HCT116 (cell line): ENCODE measurements at places on chromosomes 6 and 20.

DNA sequence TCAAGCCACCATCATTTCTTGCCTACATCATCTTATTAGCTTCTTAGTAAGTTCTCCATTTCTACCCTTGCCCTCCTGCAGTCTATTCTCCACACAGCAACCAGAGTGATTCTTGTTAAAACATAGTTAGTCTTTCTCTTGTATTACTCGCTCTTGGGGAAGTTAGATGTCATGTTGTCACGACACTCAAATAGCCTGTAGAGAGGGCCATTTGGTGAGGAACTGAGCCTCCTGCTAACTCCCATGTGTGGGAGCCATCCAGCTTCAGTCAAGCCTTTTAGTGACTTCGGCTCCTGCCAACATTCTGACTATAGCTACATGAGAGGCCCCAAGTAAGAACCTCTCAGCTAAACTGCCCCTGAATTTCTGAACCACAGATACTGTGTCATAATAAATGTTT, 395.4 kb downstream of the CDC5L start:
- DNase-seq = no peak

DNA sequence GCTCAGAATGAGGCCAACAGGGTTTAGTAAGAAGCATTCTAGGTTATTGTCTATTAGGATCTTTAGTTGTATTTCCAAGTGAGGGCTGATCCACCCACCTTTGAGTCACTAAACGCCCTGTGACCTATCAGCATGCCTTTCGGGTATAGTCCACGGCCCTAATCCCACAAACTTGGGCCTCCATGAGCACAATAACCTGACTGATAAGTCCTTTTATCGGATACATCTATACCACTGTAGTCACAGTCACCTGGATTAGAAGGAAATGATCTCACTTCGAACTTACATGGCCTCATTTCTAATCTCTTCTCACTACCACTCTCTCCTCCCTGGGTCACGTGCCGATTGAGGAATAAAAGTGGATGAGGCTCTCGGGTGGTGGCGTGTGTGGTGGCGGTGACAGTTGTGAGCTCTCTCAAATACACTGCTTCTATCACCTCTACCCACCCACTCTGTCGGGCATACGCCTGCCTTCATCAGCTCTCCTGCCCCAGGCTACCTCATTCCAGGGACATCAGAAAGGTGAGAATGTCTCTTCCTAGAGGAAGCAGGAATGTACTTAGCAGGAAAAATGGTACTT, 65.2 kb downstream of the TRAM2 start:
- no peak for DNase-seq

- no peak for DNase-seq
These were observed 42.0 kb downstream of the CDS2 start for GRCh38 chr20:5168651-5169396.

DNA sequence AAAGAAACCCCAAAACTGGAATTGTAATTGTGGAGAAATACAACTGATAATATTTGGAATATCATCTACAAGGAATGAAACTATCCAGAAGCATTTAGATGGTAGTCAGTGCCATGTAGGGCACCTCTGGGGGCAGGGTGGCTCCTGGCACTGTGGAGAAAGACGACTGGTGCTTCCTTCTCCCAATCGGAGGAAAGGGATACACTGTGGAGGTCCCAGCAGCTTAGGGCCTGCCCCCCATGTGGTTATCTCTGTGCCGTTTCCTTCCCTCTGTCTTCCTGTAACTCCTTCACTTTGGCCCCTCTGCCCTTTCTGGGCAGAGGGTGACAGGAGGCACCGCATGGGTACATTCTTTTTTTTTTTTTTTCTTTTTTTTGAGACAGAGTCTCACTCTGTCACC, 178.4 kb downstream of the MTHFD1L start:
- DNase-seq = no peak

- no peak for DNase-seq
These were observed 49.8 kb downstream of the PPARD start for GRCh38 chr6:35392111-35392702.

GRCh38 chr6:124090491-124090890, 286.8 kb downstream of the NKAIN2 start:
- DNase-seq = no peak

GRCh38 chr6:128438393-128438792, 82.0 kb downstream of the PTPRK start:
- no peak for DNase-seq

DNA sequence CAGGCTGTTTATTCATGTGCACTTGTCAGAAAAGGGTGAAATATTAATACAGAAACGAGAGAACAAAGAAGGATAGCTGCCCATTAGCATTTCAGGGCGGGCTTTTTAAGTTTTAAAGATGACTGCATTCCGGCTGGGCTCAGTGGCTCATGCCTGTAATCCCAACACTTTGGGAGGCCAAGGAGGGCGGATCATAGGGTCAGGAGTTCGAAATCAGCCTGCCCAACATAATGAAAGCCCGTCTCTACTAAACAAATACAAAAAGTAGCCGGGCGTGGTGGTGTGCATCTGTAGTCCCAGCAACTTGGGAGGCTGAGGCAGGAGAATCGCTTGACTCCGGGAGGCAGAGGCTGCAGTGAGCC, 130.5 kb downstream of the HFE start:
- DNase-seq = no peak

GRCh38 chr20:33515569-33516216, 25.8 kb downstream of the CBFA2T2 start:
- DNase-seq = no peak

- DNase-seq = no peak
These were observed 100.3 kb downstream of the REV3L start for GRCh38 chr6:111382476-111383294.

DNA sequence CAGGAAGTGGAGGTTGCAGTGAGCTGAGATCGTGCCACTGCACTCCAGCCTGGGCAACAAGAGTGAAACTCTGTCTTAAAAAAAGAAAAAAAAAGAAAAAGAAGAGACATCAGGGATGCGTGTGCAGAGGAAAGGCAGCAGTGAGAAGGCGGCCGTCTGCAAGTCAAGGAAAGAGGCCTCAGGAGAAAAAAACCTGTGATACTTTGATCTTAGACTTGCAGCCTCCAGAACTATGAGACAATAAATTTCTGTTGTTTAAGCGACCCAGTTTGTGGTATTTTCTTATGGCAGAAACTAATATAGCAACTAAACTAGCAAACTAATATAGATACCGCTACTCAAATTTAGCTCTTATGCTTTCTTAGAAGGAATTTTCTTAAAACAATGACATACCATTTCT, 36.1 kb downstream of the FGD2 start:
- no peak for DNase-seq

DNA sequence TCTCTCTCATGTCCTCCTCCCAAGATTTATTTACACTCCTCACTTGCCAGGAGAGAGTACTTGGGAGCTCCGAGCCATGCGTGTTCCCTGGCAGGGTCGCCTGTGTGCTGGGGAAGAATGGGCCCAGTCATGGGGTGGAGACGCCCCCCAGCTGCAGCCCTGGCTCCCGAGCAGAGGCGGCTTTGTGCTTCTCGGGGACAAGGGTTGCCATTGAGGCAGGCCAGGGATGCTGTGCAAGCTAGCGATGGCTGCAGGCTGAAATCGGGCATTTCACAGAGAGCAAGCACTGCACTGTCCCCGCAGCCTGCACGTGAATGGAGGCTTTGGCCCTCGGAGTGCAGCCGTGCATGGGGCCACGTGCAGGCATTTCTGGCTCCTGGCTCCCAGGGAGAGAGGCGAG, 23.8 kb downstream of the PHACTR3 start:
- DNase-seq = no peak

DNA sequence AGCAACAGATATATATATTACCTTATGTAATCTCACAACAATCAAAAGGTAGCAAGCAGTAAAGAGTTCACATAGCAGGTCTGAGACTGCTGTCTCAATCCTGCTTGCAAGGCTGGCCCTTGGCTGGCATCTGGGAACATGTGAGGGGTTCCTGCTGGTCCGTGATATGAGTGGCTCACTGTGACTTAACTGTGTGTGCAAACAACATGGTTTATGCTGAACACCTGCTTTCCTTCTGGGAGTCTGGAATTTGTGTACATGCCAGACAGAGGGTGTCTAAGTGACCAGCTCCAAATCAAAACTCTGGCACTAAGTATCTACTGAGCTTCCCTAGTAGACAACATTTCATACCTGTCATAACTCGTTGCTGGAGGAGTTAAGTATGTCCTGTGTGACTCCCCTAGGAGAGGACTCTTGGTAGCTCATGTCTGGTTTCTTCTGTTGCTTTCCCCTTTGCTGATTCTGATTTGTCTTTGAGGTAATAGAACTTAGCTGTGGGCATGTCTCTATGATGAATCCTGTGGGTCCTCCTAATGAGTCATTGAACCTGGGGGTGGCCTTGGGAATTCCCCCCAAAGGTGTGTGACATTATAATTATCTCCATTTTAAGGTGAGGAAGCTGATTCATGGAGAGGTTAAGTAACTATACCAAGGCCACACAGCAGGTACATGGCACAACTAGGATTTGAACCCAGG, 131.6 kb upstream of the NEDD9 start:
- DNase-seq = no peak

DNA sequence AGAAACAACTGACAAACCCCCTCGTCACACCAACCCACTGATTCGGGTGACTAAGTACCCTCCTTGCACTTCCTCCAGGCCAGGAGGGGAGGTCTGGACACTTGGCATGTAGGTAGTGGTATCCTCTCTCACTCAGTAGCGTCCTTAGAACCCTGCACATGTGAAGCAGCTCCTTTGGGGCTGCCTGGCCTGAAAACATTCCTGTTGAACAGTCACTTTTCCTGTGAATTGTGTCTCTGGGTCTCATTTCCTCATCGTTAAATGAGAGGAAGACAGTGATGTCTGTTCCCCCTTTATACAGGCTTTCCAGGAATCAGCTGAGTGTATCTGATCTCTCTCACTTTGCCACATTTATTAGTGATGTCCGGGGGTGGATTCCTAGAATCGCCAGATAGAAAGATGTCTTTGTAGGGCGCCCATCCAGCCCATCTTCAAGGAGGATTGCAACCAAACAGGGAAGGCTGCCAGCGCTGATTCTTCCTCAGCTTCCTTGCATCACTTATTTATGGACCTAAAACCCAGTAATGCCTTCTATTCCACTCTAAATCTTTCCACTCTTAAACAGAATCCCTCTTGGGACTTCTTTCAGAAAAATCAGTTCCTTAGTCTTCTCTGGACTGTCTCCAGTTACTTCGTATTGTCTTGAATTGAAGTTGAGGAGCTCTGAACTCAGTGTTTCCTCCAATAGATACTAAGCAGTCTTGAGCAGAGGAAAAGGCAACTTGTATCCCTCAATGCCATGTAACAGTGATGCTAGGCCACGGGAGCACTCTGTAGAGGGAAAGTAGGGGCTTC, 9.4 kb upstream of the POPDC3 start:
- no peak for DNase-seq

GRCh38 chr6:143842461-143842901, 657 bp upstream of the LTV1 start:
- DNase-seq = no peak

DNA sequence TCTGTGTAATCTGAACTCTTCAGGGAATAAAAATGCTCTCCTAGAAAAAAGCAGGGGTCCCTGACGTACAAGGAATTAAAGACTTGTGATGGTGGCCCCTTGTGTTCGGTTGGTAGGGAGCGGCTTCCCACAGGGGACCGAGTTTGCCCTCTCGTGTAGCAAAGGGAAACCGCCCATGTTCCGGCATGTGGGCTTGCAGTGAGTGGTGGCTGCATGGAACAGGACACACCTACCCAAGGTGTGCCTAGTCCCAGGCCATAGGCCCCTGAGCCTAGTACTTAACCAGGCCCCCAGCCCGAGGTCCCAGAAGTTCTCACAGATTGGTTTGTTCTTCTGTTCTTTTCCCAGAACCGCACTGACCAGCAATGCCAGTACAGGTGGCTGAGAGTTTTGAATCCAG, 15.5 kb downstream of the MYBL2 start:
- no peak for DNase-seq
